Renal cortical epithelial cell (primary cell): ENCODE measurements at places on chromosomes 3 and 15. TPM values are rescaled to one million over a fixed set of nuclear protein-coding genes. Genes with fewer than 3 reads are reported as not detected.

- no peak for DNase-seq
Observed at GRCh38 chr15:90038632-90039095, 37.5 kb downstream of the ZNF710 start.

- DNase-seq, result no peak
Observed at GRCh38 chr3:146493761-146494160, 24.4 kb upstream of the PLSCR2 start.

- DNase-seq, result no peak
Observed at GRCh38 chr15:80633221-80633620, 61.9 kb upstream of the ABHD17C start.

STRIT1 gene
- not detected in 2 replicates for total RNA-seq

AMOTL2 gene
- total RNA-seq, result 141 and 180 TPM in 2 replicates

GRCh38 chr15:57354436-57355123 is 21.7 kb upstream of the CGNL1 start:
- DNase-seq, result no peak

DNA sequence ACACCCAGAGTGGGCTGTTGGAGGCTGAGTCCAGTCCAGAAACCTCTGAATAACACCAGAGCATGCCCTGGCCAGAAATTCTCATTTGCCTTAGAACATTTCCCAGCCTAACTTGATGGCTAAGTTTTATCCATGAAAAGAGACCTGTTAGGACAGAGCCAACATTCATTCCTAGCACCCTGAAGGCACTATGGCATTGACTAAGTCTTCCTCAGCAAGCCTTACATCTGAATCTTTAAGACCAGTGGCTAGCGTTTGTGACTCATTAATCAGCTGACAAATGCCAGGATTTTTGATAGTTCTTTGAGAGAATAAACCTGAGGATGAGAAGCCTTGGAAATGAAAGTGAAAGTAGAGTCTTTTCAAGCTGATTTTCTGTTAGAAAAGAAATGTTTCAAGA is 1087.1 kb upstream of the ALCAM start:
- DNase-seq, result peak; percentile 81

SV2B gene
- under 0.01 and 0.52 TPM in 2 replicates for total RNA-seq

DNA sequence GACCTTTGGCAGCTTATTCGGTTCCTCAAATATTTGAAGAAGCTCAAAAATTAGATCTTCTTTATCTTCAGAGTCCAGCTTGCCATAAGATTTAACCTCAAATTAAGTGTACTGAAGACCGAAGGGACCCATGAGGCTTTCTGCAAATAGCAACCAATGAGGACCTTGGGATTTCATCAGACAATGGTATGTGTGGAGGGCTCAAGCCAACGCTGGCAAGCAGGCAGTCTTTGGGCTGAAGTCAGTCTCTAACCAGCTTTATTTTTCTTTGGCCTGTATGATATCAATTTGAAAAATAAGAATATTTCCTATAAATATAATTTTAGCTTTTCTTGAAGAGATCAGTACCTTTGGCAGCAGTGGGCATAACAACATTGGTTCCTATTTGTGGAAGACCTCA is 692.7 kb downstream of the MCTP2 start:
- DNase-seq, result no peak

NEK11 gene
- total RNA-seq, result 14.4 and 28.6 TPM in 2 replicates

- DNase-seq, result no peak
Observed at GRCh38 chr3:55565521-55565920, 78.4 kb upstream of the WNT5A start.

TLNRD1 gene
- 10.8 and 17.2 TPM in 2 replicates for total RNA-seq

DNA sequence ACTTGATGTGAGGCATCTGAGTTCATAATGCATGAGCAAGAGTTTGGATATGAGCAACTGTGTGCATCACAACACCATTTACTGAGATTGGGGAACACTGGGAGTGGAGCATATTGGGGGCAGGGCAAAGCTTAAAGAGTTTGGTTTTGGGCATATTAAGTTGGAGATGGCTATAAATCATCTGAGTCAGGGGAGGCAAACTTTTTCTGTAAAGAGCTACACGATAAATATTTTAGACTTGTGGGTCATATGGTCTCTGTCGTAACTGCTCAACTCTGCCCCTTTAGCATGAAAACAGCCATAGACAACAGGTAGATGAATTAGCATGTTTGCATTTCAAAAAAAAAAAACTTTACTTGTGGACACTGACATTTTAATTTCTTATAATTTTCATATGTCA is 20.0 kb downstream of the ENTPD3 start:
- no peak for DNase-seq

DNA sequence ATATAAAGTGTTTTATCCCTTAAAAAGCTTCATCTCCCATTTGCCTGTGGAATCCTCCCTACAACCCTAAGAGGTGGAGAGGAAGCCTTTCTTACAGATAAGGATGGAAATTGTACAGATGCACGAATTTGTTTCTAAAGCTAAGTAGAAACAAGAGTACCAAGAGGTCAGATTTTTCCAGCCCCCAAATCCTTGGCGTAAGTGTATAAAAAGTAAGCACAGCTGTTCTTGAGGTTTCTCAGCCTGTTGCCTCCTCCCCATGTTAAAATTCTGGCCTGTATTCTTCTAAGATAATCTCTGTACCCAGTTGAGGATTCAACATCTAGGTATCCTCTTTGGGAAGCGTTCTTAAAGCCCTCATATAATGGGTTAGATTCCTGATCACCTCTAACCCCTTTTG is 34.9 kb downstream of the RAB7A start:
- DNase-seq, result no peak

GRCh38 chr3:173396191-173397041 is 1.1 kb upstream of the NLGN1 start:
- peak; percentile 12 for DNase-seq

MUC4 gene
- 0.05 and 3.5 TPM in 2 replicates for total RNA-seq

CPN2 gene
- total RNA-seq, result 0.05 TPM in 1 of 2 replicates, not detected in the other

GRCh38 chr15:32877252-32878019 is 159.6 kb downstream of the GREM1 start:
- DNase-seq, result peak; percentile 25

DNA sequence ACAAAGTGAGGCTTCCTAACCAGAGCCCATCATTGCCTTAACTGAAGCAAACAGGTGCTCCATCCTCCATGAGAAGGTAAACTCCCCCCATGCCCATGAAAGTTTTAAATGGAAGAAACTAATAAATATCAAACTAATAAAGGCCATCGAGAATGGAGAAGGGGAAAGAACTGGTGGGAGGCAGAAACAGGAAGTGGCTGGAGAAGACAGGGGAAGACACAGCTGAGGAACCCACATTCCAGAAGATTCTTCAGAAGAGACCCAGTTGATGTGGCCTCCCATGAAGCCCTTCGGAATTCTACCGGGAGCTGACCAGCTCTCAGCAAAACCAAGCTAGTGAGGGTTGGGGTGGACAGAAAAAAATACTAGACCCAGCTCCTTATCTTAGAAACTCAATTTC is 41.6 kb downstream of the SH3BP5 start:
- DNase-seq, result no peak

FOXB1 gene
- not detected in 2 replicates for total RNA-seq

- DNase-seq, result no peak
Observed at GRCh38 chr15:49495993-49496753, 73.1 kb downstream of the FGF7 start.

DNA sequence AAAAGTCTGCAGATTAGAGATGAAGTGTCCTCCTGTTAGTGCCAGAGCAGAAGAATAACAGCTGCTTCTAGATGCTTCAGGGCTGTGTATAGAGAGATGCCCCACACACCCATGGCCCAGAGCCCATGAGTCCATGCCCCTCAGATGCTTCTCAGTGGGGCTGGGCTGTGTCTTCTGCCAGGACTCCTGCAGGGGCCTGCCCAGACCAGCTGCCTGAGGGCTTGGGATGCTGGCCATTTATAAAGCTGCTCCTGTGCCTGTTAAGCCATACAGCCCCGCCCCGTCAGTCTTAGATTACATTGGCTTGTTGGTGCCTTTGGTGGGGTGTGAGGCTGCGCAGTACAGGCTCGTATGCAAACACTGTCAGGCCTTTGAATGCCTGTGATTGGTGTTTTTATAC is 318.0 kb upstream of the CTDSPL start:
- no peak for DNase-seq

GRCh38 chr15:85631018-85631417 is 163.7 kb downstream of the KLHL25 start:
- DNase-seq, result no peak

RAB6B gene
- total RNA-seq, result 4.3 and 5.2 TPM in 2 replicates

DNA sequence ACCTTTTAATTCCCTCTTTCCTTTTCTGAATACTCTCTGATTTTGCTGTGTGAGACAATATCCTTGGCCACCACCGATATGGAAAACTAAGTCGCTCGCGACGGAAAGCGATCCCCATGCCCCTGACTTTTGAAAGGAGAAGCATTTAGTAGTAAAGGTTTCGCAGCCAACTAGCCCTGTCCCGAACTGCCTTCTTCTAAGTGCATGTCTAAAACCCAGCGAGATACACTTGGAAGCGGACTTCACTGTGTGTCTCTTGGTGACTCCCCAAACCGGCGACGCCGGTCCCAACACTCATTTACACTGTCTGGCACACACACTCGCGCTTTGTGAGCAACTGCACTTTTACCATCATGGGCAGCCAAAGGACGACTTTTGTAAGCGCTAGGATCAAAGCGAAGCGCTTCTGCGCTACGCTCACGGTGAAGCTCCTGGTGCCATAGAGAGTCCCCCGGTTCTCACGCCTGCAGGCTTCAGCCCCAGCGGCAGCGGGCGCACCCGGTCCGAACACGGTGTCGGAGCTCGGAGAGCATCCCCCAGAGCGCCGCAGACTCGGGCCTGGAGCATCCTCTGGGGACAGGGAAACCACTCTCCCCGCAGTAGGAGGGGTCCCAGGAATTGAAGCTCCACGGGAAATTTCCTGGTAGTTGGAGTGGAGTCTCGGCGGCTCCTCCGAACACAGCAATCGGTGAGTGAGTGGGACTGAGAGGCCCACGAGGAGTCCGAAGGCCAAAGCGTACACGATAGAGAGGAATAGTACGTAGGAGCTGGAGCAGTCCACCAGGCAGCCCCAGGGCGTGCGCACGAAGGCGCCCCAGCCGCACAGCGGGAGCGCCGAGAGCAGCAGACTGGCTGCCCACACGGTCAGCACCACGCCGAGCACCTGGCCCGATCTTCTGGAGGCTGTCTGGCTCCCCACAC is 1.4 kb downstream of the GPR149 start:
- no peak for DNase-seq

DNA sequence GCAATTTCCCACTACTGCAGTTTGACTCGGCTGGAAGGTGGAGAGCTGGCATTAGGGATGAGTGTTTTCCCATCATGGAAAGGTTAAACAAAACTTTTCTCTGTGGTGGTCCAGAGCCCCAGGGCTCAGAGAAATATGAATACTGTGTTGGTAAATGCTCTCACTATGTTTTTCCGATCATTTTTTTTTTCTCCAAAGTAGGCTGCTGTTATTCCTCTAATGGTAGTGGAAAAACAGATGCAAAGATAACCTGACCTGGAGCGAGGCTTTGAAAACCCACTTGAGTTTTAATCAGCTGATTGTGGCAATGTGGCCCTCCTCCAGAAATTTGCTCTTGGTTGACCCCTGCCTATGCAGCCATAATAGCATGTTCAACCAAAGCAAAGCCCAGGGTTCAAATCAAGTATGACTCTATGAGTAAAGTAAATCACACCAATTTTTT is 320.8 kb upstream of the CTNNB1 start:
- no peak for DNase-seq

C3orf52 gene
- 33.1 and 68.9 TPM in 2 replicates for total RNA-seq

TGM4 gene
- total RNA-seq, result 0.30 and 0.35 TPM in 2 replicates

GRCh38 chr3:117144853-117145252 is 435.3 kb downstream of the TUSC7 start:
- no peak for DNase-seq

RBP2 gene
- not detected in 2 replicates for total RNA-seq

GRCh38 chr3:132136334-132136716 is 101.5 kb upstream of the CPNE4 start:
- DNase-seq, result no peak

GRCh38 chr15:67569668-67570067 is 27.2 kb downstream of the MAP2K5 start:
- no peak for DNase-seq

DNA sequence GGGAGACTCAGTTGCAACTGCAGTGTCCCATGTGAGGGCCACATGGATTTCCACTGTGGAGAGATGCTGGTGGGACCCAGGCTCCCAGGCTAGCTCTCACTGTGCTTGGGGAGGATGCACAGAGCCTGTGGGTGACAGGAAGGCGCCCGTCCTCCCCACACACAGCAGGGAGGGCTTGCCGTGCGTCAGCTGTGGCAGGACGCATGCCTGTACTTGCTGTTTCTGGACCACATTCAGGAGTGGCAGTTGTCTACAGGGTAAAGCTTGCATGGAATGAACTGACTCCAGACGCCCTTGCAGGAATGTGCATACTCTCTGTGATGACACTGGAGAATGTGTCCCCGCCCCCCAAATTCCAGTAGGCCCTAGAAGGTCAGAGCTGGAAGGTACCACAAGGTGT is 63.8 kb upstream of the SNRPA1 start:
- DNase-seq, result no peak

GRCh38 chr3:192851821-192852372 is 65.8 kb downstream of the MB21D2 start:
- DNase-seq, result peak; percentile 99

IVD gene
- total RNA-seq, result 37.5 and 68.8 TPM in 2 replicates

- peak; percentile 95 for DNase-seq
Observed at GRCh38 chr3:172520301-172520831, 2.9 kb downstream of the TNFSF10 start.

- DNase-seq, result no peak
Observed at GRCh38 chr3:85508659-85509058, 549.9 kb downstream of the CADM2 start.

- peak; percentile 19 for DNase-seq
Observed at GRCh38 chr3:48280881-48281280, 40.0 kb downstream of the ZNF589 start.

LRRC28 gene
- 20.0 and 27.8 TPM in 2 replicates for total RNA-seq

GRCh38 chr3:138066972-138067371 is 48.4 kb downstream of the DZIP1L start:
- no peak for DNase-seq

DNA sequence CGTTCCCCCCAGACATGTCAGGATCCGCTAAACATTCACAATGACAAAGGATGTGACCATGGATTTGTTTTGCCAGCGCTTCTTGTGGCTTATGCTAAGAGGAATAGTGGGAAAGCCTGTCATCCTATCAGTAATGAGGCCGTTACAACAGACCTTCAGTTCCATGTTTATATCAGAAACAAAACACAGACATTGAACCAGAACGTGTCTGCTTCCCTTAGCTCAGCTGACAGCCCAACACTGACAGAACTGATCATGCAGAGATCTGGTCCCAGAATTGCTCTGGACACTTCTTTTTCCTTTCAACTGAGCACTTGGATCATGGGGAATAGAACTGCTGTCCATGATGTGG is 58.3 kb upstream of the MYZAP start:
- DNase-seq, result no peak

- DNase-seq, result peak; percentile 46
Observed at GRCh38 chr3:193680220-193680619, 87.2 kb downstream of the OPA1 start.
